ENCODE measurements at places on chromosomes 16 and 17.
A peak's percentile ranks its signal among the peaks of the same experiment; 100 is the strongest.

GRCh38 chr17:48569674-48570324 is 8.4 kb downstream of the HOXB4 start:
- DNase-seq = no peak

DNA sequence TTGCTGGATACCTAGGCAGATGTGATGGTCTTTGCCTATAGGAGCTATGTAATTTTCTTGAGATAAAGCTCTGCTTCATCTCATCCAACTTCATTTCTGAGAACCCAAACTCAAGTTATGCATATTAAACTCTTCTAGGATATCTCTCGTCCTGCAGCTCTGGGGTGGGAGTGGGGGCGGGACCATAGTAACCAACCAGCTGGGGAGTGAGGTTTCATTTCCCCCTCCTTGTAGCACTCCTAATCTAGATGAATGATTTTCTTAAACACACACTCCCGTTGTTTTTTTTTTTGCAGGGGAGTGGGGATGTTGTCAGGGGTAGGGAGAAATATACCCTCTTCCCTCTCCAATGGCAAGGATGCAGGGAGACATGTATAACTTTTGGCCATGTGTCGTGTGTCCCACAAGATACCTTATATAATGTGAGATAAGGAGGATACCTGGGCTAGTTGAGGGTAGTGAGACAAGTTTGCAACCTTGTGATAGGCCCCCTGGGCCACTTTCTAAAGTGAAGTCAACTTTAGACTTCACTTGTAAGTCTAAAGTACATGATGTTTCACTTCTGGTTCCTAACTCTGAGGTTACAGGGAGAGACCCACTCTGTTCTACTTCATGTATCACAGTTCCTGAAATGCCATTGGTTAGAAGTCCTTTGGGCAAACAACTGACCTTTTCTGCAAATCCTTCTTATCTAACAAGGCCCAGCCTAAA is 10.5 kb upstream of the HEATR6 start:
- peak; percentile 75 for DNase-seq

- DNase-seq = no peak
Measured at GRCh38 chr17:14831491-14831890, 433.6 kb downstream of the PMP22 start.

- no peak for DNase-seq
Measured at GRCh38 chr17:3693829-3694231, 2.1 kb downstream of the P2RX5 start.

- DNase-seq = peak; percentile 39
Measured at GRCh38 chr16:85498607-85499006, 114.5 kb upstream of the GSE1 start.

DNA sequence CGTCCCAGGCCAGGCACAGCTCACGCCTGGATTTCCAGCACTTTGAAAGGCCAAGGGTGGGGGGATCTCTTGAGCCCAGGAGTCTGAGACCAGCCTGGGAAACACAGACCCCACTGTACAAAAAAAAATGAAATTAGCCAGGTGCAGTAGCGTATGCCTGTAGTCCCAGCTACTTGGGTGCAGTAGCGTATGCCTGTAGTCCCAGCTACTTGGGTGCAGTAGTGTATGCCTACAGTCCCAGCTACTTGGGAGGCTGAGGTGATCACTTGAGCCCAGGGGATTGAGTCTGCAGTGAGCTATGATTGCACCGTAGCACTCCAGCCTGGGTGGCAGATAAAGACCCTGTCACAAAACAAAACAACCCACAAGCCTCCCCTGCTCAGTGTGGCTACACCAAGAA is 27.0 kb upstream of the SLC25A19 start:
- DNase-seq = no peak

- DNase-seq = no peak
Measured at GRCh38 chr16:61323456-61323855, 712.8 kb downstream of the CDH8 start.

DNA sequence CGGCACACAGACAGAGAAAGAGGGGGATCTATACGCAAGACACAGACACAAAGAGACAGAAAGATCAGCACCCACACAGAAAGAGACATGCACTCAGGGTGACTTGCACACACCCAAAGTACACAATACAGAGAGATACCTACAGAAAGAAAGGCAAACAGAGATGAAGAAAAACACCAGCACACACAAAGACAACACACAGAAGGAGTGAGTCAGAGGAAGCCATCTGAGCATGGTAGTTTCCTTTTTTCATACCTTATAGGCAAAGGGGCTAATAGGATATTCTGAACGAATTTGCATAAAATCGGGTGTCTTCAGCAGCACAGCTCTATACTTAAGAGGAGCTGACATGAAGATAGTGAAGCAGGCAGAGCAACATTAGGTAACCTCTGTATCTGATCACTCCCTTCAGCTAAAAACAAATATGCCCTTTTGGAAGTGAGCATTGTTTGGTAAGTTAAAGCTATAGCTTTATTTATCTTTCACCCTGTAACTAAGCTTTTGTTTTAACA is 198.6 kb downstream of the AATF start:
- peak; percentile 78 for DNase-seq

- peak; percentile 57 for DNase-seq
Measured at GRCh38 chr16:24036614-24037013, 200.8 kb downstream of the PRKCB start.

GRCh38 chr17:16934133-16934795 is 37.7 kb downstream of the TNFRSF13B start:
- no peak for DNase-seq

GRCh38 chr17:61926826-61927207 is 965 bp downstream of the INTS2 start:
- DNase-seq = no peak

GRCh38 chr17:19613979-19614378 is 34.6 kb upstream of the ALDH3A2 start:
- DNase-seq = no peak

- DNase-seq = no peak
Measured at GRCh38 chr16:24119807-24120206, 136.3 kb upstream of the CACNG3 start.

Measured in NCI-H526 (cell line).